ENCODE measurements at places on chromosomes 3 and 15.
A peak's percentile ranks its signal among the peaks of the same experiment; 100 is the strongest.

DNA sequence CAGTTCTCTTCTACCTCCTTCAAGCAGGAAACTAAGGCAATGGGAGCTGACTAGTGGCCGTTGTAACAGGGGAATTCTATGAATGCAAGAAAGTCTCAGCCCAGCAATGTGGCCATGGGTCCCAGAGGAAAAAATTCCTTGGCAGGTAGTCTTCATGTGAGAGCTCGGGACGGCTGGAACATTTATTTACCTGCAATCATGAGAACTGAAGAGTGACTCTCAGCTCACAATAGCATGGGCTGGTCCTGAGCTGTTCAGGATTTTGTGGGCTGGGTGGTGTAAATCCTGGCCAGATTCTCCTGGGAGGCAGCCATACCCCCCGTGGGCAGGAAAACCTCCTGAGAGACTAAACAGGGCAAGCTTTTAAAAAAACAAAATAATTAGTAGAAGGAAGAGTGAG lies 330.3 kb upstream of the CTNNB1 start:
- DNase-seq, result no peak

DNA sequence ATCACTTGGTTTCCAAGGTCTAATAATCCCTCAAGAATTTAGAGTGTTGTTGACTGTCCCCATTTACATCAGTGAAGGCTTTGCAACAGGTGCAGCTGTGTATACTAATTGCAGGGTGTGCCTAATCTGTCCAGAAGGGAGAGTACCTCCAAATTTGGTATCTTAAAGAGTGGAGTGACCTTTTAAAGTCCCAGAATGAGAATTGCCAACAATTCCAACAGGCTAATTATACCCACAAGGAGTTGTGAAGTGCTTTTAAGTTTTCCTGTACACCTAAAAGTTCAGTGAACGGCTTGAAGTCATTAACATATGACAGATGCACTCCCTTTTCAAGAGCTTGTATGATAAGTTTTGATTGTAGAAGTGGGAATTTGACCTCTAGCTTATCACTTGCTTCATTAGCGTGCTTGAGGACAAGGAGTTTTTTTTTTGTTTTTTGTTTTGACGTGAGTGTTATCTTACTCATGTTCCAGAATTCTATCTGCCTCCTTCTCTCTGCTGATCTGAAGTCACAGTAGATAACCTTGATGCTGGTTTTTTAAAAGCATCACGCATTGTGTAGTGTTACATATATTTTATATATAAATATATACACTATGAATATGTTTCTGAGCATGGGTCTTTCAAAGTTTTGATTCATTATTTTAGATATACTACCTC lies 26.3 kb downstream of the CDIN1 start:
- DNase-seq, result no peak

- no peak for DNase-seq
Observed at GRCh38 chr3:131167867-131168266, 141.2 kb downstream of the NEK11 start.

DNA sequence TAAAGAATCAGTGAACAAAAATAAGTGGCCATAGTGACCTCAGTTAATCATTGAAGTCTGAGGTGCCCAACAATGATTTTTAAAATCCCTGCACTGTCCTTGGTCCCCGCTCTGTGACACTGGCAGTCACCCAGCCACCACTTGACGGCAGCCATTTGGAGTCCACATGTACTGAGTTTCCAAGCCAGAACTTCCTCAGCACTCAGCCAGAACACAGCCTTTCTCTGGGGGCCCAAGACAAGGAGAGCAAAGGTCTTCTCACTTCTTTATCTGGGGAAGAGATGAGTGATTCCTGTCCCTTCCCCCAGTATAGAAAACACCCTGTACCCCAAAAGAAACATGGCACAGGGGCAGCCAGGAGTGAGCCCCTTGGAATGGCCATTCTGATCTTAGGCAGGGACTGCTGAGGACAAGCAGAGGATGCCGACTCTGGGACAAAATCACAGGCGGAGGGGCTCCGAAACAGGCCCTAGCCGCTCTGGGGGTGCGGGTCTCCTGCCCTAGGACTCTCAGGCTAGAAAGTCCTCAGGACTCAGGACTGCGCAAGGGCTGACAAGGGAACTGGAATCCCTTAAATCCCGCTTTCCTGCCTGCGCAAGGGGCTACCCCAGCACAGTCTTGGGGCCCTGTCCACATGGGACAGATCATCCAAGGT lies 12.8 kb downstream of the PAK6 start:
- no peak for DNase-seq

- DNase-seq, result no peak
Observed at GRCh38 chr3:119624002-119624720, 26.5 kb downstream of the PLA1A start.

GRCh38 chr3:35492841-35493240 lies 146.5 kb upstream of the ARPP21 start:
- DNase-seq, result no peak

- peak; percentile 51 for DNase-seq
Observed at GRCh38 chr15:99925661-99926461, 192.6 kb upstream of the LYSMD4 start.

- DNase-seq, result no peak
Observed at GRCh38 chr3:72065236-72065635, 280.3 kb upstream of the PROK2 start.

DNA sequence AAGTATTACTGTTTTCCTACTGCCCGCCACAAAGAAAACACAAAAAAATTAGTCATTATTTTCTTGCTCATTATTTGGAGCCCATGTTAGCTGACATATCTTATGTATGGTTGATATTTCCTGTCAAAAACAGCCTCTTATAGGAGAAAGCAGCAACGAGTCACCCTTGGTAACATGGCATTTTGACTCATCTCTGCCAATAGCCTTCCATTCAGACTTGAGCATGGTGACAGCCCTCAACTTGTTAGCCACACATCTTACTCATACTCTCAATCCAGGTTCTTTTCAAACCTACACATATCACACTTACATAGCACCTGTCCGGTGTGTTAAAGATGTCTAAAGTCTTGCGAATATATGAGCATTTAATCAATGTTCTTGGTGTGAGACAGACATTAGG lies 109.4 kb upstream of the SAMMSON start:
- DNase-seq, result no peak

- no peak for DNase-seq
Observed at GRCh38 chr15:89115547-89115946, 27.3 kb downstream of the ABHD2 start.

- DNase-seq, result no peak
Observed at GRCh38 chr15:57784081-57784511, 77.6 kb downstream of the POLR2M start.

DNA sequence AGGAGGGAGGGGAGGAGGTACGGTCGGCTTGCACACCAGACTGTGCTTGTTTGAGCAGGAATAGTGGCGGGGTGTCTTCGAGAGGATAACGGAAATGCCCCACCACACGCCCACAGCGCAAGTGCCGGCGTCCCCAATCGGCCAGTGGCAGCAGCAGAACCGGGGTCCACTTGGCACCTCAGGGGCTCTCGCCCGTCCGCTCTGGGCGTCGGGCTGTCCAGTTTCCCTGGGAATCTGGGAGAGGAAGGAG lies 53.7 kb downstream of the CCDC54 start:
- no peak for DNase-seq

- DNase-seq, result no peak
Observed at GRCh38 chr3:32685543-32686185, 676 bp downstream of the CNOT10 start.

DNA sequence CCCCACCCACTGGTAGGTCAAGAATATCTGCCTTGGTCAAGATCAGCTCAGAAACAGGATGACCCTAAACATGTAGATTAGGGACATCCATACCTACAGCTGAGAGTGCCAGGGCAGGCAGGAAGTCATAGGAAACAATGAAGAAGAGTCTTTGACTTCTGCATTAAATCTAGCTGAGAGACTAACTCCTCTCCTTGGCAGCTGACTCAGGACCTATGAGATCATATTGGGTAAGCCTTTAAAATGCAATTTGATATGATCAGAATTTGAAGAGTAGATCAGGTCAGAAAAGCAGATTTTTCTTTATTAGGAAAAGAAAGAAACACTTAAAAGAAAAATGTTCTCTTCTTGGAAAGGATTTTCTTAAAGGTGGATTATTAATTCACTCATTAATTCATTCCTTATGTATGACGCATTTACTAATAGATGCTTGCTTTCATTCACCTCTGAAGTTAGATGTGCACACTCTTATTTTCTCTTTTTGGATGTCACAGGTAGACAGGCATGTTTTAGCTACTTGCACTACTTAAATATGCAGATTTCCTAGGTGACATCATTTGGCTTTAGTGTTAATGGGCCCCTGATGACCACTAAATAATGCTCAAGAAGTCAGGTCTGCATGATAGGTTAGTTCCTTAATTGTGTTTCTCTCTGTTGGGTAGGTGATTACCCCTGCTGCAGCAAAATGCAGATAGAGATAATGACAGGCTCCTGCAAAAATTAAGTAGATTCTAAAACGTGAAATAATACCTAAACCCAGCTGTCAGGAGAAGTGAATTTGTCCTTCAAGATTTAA lies 35.7 kb upstream of the GSK3B start:
- no peak for DNase-seq

GRCh38 chr3:42649783-42650182 lies 3.7 kb upstream of the ZBTB47 start:
- DNase-seq, result no peak

- DNase-seq, result no peak
Observed at GRCh38 chr3:194806991-194807630, 121.4 kb downstream of the FAM43A start.

- DNase-seq, result no peak
Observed at GRCh38 chr3:30702828-30703397, 96.5 kb downstream of the TGFBR2 start.

All from effector memory CD8-positive, alpha-beta T cell (primary cell).